ENCODE measurements at places on chromosomes 5 and 9.

DNA sequence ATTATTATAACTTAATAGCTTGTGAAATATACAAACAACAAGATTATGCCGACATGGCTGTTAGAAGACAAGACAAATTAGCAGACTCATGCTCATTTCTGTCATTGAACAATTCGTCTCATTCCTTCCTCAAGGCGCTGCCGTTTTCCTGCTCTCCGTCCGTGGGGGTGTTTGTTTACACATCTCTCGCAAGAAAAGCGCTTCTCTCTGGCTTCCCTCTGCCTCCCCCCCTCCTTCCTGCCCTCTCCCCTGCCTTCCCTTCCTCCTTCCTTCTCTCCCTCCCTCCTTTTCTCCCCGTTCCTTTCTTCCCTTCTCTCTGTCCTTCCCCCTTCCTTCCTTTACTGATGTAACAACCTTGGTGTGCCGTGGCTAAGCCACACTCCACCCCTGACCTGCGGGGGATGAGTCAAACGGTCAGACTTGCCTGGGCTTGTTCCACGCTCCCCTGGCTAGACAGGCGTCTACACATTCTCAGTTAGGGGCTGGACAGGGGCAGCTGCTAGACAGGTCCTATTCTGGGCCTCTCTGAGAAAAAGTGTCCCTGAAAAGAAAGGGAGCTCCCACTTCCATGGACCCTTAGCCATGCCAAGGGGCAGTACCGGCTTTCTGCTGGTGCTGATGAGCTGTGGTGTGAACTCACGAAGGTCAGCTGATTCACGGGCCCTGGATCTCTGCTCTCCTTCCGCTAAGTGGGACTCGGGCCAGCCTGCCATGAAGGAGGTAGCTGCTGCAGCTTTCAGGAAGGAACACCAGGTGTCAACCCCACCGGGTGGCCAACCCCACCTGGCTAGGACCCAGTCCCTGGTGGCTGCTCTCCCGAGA lies 32.0 kb upstream of the SPTLC1 start:
- DNase-seq, result peak; percentile 42

DNA sequence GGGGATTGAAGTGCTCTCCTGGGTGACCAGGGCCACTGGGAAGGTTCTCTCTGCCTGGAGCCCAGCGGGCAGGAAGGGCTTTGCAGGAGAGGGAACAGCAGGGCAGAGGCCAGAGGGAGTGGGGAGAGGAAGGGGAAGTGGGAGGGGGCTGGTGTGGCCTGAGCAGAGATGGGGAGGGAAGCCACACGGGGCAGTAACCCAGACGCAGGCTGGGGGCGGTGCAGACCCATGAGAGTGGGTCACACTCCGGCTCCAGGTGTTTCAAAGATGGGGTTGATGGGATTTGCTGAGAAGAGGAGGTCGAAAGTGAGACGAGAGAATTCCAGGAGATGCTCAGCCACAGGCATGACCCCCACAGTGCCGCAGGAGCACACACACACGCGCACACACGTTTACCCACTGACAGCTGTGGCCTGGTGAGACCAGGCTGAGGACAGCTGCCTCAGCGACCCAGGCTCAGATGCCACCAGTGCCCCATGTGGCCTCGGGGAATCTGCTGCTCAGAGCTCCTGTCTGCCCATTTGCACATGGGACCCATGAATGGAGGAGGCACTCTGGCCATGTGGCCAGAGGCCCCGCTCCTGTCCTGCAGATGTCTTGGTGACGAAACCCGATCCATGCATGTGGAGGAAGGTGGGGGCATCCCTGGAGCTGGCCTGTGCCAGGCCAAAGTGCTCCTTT lies 32.7 kb upstream of the FCN2 start:
- DNase-seq, result no peak

DNA sequence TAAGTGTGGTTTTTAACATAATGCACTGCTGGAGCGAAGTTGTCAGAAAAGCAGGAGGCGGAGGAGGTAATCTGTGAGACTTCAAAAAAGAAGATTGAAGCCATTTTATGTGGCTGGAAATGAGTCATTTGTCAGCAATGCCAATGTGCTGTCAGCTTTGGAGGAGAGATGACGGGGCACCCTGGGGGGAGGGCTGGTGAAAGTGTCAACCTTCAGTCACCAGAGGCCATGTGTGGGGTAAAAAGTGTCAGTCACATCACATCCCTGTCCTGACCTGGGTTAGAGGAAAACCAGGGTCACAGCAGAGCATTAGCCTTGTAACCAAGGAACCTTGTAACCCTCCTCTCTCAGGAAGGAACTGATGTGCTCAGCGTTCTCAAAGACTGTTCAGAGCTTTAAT lies 59.1 kb downstream of the TLR4 start:
- no peak for DNase-seq

GRCh38 chr5:36481454-36482120 lies 124.8 kb upstream of the SLC1A3 start:
- no peak for DNase-seq

DNA sequence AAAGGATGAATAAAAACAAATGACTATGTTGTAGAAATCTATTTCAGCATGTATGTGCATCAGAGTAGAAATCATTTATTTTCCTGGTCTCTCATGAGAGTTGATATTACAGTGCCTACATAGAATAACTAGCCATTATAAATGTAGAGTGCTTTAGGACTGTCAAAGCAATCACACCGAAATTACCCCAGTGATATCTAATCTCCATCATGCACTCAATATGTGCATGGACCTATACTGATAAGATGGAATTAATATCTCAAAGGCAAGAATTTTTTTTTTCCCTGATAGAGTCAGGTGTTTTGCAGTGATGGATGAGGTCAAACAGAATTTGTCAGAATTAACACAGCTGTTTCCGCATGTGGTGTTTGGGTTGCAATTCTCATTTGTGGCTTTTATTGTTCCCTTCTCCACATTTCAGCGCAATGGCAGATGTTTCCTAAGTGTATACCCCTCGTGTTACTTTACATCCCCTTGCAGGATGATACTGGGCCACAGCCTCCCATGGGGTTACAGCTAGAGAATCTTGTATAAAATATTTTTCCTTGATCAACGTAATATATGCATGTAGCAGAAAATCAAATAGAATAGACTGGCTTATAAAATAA lies 298.8 kb downstream of the RASEF start:
- no peak for DNase-seq

All from renal cortex interstitium (tissue), 15 donors.